ENCODE measurements at places on chromosomes 6 and 20.

DNA sequence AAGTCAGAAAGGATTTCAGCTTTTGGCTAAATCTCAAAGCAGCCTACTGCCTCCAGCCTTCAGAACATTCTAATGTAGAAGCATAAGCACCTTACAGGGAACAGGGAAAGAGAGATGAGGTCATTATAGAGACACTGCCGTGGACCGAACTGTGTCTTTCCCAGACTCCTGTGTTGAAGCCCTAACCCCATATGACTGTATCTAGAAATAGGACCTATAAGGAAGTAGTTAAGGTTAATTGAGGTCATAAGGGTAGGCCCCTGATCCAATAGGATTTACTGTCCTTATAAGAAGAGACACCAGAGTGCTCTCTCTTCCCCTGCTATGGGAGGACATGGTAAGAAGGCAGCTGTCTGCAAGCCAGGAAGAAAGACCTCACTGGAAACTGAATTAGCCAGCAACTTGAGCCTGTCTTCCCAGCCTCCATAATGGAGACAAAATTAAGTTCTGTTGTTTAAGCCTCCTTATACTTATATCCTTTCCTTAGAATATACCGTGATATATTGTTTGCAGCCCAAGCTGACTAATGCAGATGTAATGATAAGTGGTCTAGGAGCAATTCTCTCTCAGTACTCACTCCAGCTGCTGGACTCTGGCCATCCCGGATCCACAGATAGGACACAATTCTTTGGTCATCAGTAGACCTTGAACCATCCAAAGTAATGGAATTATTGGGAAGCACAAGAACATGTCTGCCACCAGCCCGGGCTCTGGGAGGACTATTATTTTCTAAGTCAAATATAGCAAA, 71.4 kb downstream of the ALDH5A1 start:
- DNase-seq: no peak

DNA sequence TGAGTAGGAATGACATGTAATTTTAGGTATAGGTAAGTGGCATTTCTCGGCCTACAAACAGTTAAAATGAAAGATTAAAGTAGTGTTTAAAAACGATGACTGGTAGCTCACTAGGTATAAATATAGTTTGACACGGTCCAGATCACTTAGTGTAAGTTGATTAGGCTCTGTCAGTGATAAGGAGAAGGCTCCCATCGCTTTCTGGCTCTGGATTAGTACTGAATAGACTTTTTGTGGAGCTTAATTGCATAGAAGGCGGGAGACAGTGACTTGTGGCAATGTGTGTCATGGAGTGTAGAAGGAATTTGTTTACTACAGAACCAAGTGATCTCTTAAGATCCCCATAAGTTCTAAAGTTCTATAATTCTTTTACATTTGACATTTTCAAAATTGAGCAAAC, 6.7 kb downstream of the PYGB start:
- no peak for DNase-seq

DNA sequence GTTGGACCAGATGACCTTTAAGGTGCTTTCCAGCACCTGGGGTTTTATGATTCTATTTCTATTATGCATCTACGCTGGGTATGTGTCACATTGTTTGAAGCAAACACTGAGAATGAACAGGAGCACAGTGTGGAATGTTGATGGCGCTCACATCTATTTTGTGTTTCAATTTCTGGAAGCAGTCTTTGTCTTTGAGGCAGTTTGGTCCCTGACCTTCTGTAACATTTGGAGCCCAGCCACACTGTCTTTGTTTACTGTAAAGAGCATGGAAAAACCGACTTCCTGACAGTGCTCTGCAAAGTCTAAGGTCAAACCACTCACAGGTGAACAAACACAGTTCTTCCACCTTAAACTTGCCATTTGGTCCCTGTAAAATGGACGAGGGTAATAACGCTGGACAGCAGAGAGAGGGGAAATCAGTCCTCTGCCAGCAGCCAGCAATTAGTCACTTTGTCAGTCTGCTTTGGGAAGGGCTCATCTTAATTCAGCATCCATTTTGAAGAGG, 155.5 kb downstream of the PRL start:
- no peak for DNase-seq

GRCh38 chr6:49913636-49914375, 47.5 kb upstream of the CRISP1 start:
- DNase-seq: no peak

- DNase-seq: no peak
Observed at GRCh38 chr6:147749331-147749730, 240.8 kb downstream of the SAMD5 start.
